ENCODE measurements at places on chromosomes 13 and 19. TPM values are rescaled to one million over a fixed set of nuclear protein-coding genes. Genes with fewer than 3 reads are reported as not detected.

Gene WDR88
- polyA plus RNA-seq = 0.09 TPM

- H3K4me3 ChIP-seq = no peak overlapping the region
- H3K27ac ChIP-seq = no peak overlapping the region
- DNase-seq = no peak
- H3K27me3 ChIP-seq = no peaks in the 10 kb centered on the region
Observed at GRCh38 chr19:21705393-21705792, 62.0 kb downstream of the ZNF100 start.

- no peak overlapping the region for H3K27ac ChIP-seq
- H3K4me1 ChIP-seq = no peaks in the 10 kb centered on the region
- H3K27me3 ChIP-seq = peaks cover 5% of the 10 kb centered on the region
- H3K36me3 ChIP-seq = no peaks in the 10 kb centered on the region
- no peak overlapping the region for H3K4me3 ChIP-seq
Observed at GRCh38 chr13:33735276-33735675, 82.7 kb upstream of the RFC3 start.

Gene PDX1
- not detected for polyA plus RNA-seq

DNA sequence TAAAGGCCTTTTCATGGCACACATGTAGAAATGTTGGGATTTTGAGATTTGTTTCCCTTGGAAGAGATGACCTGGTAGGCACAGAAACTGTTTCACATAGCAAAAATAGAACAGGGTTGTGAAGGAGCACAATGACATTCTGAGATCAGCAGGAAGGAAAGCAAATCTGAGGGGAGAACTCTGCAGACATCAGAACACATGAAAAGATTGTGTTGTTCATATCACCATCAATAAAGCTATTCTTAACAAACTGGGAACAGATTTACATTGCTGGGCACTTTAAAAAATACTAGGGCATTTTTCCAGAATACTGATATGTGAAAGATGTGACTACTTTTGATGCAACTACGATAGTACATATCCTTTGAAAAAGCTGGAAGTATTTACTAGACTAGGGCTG lies 481.7 kb downstream of the MYO16 start:
- no peaks in the 10 kb centered on the region for H3K36me3 ChIP-seq
- H3K4me1 ChIP-seq = no peaks in the 10 kb centered on the region
- no peaks in the 10 kb centered on the region for H3K27me3 ChIP-seq
- no peak overlapping the region for H3K27ac ChIP-seq
- DNase-seq = no peak

DNA sequence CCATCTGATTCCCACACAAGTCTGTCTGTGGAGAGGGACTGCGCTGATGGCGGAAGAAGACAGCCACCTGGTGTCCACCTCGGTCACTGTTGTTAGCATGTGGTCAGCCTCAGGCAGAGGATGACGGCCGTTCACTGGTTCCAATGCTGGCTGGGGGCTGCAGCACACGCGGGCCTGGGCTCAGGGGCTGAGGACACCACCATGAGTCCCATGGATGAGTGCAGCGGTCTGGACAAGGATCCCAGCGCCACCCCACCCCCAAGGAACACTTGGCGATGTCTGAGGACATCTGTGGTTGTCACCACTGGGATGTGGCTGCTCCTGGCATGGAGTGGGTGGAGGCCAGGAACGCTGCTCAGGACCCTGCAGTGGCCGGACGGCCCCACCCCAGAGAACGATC lies 10.9 kb downstream of the DPP9 start:
- no peak overlapping the region for H3K27ac ChIP-seq
- H3K4me1 ChIP-seq = peaks cover 53% of the 10 kb centered on the region
- no peak overlapping the region for H3K4me3 ChIP-seq
- no peak for DNase-seq
- H3K27me3 ChIP-seq = no peaks in the 10 kb centered on the region

DNA sequence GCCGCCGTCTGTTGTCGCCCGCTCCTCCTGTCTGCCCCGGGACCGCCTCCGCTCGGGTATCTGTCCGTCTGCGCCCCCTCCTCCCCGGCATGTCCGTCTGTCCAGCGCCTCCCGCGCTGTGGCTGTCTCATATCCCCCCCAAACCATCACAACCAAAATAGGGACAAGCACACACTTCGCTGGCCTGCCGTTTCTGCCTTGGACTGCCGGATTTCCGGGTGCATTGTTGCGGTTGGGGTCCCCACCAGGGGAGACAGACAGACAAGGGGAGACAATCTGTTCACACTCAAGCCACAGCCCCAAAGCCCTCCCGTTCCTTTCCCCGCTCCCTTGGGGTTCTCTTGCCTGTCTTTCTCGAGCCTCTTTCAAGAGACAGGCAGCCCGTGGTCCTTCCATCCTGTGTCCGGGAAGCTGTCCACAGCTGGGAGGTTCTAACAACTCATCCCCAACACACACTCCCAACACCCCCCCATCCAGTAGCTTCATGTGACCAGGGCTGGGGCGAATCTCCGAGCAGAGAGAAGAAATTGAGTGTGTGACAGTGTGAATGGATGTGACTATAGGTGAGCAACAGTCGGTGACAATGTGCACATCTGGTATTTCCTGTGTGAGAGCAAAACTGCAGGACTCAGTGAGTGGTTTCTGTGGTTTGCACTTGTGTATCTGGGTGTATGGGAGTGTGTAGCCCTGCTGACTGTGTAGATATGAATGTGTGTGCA lies 16.5 kb upstream of the FOSB start:
- H3K27ac ChIP-seq = peak overlapping the region; percentile 29
- peaks cover 96% of the 10 kb centered on the region for H3K4me1 ChIP-seq
- peaks cover 8% of the 10 kb centered on the region for H3K27me3 ChIP-seq
- DNase-seq = no peak
- no peaks in the 10 kb centered on the region for H3K36me3 ChIP-seq
